AML-193 (cell line): ENCODE measurements at places on chromosomes 12 and 14.

GRCh38 chr12:19666070-19666469 lies 226.8 kb downstream of the AEBP2 start:
- DNase-seq = no peak

- no peak for DNase-seq
These were observed 46.2 kb upstream of the RIMBP2 start for GRCh38 chr12:130762319-130762675.

DNA sequence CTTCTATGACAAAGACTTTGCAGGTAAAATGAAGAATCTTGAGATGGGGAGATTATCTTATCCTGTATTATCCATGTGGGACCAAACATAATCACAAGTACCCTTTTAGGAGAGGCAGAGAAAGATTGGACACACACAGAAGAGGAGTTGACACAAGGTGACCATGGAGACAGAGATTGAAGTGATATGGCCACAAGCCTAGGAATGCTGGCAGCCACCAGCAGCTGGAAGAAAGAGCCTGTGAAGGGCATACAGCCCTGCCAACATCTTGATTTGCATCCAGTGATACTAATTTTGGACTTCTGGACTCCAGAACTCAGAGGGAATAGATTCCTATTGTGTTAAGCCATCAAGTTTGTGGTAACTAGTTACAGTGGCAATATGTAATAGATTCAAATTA lies 78.1 kb downstream of the RPS29 start:
- no peak for DNase-seq

- no peak for DNase-seq
These were observed 190.5 kb upstream of the PLXNC1 start for GRCh38 chr12:93957870-93958269.

GRCh38 chr12:119113496-119113986 lies 65.2 kb upstream of the HSPB8 start:
- DNase-seq = no peak

GRCh38 chr12:88417531-88417930 lies 162.7 kb downstream of the KITLG start:
- no peak for DNase-seq
